ENCODE measurements at places on chromosomes 4 and X.

- no peak for DNase-seq
Measured at GRCh38 chrX:155673338-155673737, 60.6 kb upstream of the TMLHE start.

DNA sequence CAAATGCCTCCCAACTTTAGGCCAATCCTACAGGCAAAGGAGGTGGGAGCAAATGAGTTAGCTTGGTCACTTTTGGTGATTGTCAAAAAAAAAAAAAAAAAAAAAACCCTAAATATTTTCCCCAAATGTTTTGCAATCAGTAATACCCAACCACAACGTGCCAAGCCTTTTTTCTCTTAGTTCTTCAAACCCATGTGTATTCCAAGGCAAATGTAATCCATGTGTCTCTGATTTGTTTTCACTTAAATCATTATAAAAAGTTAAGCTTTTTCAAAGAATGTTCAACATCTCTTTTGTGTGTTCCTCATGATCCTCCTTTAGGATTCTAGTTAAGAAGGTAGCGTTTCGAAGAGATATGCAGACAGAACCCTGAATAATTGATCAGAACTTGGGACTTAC lies 328.4 kb downstream of the PAPSS1 start:
- no peak for DNase-seq

DNA sequence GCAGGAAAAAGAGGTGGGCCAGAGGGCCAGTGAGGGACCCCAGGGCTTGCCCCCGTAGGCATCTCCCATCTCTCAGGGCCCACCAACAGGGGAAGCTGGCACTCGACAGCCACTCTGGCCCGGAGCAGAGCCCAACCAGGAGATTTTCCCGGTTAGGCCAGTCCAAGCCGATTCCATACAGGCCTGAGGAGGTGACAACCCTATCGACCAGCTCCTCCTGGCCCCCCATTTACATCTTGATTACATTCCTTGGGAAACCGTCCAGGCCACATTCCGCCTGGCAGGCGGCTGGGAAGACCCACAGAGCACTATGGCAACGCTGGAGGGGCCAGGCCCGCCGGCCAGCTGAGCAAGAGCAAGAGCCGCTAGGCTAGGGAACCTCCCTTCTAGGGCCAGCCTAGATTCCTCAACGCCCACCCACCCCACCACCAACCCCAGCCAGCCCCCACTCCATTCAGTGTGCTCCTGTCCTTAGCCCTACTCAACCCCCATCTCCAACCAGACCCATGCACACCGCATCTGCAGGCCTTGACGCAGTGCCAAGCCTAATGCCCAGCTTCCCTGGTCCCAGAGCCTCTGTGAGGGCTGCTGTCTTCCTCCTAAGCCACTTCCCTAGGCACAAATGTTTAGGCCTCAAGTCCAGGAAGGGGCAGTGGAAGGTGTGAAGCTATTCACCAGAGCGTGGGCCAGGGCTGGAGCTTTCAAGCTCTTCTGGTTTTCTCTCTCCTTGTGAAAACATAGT lies 161.2 kb downstream of the EFNB1 start:
- no peak for DNase-seq

DNA sequence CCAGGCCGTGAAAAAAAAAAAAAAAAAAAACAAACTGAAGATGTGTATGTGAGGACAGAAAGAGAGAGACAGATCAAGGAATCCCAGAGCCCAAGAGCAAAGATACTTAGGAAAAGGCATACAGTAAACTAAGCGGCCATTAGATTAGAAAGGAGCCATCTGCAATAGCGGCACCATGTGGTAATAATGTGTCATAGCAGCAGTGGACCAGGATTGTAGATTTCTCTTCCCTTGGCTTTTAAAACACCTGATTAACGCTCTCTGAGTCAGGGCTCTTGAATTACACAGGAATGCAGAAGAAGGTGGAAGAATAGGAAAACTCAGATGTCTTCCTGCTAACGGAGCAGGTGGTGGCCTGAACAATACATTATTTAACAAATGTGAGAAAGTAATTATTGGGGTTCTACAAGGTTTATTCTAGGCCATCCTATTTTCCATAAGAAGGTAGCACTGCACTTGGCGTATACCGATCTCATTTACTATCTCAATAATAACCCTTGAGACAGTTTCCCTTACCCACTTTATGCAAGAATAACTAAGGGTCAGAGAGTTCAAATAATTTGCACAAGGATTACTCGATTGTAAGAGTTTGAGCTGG lies 182.7 kb downstream of the KCNIP4 start:
- no peak for DNase-seq

DNA sequence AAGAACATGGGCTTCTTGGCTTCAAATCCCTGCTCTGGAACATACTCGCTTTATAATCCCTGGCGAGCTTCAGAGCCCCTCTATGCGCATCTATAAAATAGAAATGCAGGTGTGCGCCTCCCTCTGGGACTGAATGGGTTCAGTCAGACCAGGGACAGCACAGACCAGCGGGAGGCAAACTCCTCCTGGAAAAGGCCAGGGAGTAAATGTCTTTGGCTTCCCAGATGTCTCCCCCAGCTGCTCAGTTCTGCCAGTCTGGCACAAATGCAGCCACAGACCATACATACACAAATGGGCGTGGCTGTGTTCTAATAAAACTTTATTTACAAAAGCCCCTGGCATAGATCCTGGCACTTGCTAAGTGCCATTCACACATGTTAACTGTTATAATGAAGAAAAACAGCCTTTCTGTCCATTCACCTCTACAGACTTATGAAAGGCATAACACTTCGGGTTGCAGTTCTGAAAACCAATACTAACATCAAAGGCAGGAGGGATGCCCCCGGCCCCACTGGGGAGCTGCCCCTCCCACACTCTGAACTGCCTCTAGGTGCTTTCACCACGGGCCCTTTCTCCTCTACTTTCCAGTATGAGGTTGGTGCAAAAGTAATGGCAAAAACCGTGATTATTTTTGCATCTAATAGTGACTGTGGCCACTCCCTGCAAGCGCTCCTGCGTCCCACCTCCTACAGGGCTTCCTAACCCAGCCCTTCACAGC lies 4.6 kb downstream of the JAKMIP1 start:
- DNase-seq: no peak

GRCh38 chrX:36575670-36576069 lies 432.5 kb upstream of the FAM47C start:
- no peak for DNase-seq

GRCh38 chr4:68271851-68272357 lies 26.4 kb upstream of the TMPRSS11B start:
- peak; percentile 31 for DNase-seq

GRCh38 chrX:18956303-18957032 lies 27.4 kb downstream of the PHKA2 start:
- no peak for DNase-seq

DNA sequence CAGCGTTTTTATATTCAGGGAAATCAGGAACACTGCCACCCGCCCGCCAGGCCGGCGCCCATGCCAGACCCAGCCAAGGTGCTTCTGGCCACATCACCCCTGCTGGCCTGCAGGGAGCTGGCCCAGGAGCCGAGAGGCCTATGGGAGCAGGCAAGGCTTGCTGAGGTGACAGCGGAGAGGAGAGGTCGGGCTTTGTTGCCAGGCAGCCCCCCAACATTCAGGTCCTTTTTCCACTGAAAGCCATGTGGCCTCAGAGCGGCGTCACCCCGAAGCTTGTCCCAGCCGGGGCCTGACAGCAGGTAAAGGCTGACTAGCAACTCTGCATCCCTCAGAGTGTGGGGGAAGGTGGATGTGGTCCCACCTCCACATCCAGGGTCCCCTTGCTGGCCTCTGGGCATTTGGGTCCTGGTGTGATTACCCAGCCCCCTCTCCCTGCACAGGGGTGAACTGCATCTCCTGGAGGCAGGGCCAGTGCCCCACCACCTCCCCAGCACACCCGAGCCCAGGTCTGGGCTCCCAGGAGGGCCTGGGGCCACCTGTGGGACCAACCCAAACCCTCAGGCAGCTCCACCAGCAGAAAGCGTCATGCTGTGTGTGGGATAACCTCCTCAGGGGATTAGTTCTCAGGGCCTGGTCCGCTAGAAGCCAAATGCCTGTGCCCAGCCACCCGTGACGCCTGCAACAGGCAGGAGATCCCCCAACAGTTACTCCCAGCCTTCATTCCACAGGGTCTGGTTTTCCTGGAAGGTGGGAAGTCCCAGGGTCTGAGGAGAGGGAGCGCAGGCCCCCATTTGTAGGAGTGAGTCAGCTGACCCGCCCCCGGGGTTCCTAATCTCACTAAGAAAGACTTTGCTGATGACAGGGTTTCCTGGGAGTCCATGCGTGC lies at the start of gene PDE6B:
Gene PDE6B (plus strand): TSS at position 869 of the 886 bp plus-strand sequence. CDS start 54 bp downstream, outside the sequence.
- no peak for DNase-seq

DNA sequence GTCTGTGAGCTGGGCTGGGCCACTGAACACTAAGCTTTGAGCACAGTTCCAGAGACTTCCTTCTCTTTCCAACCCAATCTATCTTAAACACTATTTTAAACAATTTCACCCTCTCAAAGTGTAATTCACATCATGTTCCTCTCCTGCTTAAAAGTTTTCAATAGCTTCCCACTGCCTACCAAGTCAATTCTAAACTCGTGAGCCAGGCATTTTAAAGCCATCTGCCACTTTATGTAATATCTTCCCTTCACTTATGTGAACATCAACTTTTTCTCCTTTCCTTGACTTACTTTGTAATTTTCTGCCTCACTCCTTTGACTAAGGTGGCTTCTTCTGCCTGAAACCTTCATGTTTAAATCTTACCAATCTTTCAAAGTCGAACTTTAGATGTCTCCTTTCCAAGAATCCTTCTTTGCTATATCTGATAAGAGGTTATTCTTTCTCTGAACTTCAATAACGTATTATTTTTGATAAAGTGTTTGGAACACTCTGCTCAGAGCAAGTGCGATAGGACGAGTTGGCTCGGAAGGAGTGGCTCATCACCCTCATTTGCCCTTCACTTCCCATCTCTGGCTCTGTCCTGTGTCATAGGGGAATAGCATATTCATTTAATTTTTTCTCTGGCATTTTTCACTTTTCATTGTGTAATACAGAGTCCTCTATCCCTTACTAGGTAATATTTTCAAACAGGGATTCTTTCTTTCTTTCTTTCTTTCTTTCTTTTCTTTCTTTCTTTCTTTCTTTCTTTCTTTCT lies 13.0 kb upstream of the SPARCL1 start:
- no peak for DNase-seq

- DNase-seq: no peak
Measured at GRCh38 chr4:86582410-86582809, 11.7 kb upstream of the PTPN13 start.

GRCh38 chr4:108272046-108272445 lies 103.3 kb upstream of the LEF1 start:
- DNase-seq: no peak

- DNase-seq: no peak
Measured at GRCh38 chr4:10730590-10730989, 46.0 kb upstream of the CLNK start.

- peak; percentile 65 for DNase-seq
Measured at GRCh38 chr4:3346146-3346545, 53.3 kb downstream of the RGS12 start.

- no peak for DNase-seq
Measured at GRCh38 chrX:72349190-72349589, 43.5 kb upstream of the CITED1 start.

GRCh38 chr4:180618396-180618795 lies 1624.8 kb upstream of the TENM3 start:
- no peak for DNase-seq

GRCh38 chr4:84691170-84691691 lies 108.3 kb downstream of the CDS1 start:
- DNase-seq: no peak

GRCh38 chrX:134324359-134324758 lies 87.4 kb downstream of the CCDC160 start:
- DNase-seq: no peak

DNA sequence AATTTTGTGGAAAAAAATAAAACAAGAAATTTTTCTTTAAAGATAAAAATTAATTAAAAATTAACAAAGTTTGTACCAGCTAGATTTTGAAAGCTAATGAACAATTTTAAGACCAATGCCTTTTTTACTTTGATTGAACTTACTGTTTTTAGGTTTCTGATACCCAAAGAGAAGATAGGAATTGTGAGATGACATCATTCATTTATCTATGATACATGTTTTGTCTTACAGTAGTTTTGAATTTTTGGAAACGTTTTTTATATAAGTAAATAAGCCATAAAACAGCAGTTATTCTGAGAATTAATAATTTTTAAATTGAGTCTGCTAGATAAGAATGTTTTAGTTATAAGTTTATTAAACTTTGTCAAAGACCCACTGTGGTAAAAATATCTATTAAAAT lies 65.0 kb upstream of the GPR174 start:
- DNase-seq: no peak

DNA sequence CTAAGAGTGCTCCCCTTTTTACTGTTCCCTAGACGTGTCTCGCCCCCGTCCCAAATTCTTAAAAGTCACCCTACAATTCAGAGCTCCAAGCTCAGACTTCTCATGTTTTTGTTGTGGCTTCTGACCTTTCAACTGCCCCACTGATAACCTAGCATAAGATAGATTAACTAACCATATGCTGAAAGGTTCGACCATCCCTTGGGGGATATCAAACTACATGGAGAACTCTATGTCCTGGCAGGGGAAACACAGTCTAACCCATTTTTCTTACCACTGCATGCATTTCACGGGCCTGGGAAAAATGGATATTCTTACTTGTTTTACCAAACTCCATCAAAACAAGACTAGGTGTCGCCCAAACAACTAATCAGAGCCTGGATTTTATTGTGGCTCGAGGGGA lies 236.4 kb upstream of the MID1 start:
- DNase-seq: no peak

GRCh38 chr4:83335701-83336100 lies 1.1 kb upstream of the HPSE start:
- no peak for DNase-seq

DNA sequence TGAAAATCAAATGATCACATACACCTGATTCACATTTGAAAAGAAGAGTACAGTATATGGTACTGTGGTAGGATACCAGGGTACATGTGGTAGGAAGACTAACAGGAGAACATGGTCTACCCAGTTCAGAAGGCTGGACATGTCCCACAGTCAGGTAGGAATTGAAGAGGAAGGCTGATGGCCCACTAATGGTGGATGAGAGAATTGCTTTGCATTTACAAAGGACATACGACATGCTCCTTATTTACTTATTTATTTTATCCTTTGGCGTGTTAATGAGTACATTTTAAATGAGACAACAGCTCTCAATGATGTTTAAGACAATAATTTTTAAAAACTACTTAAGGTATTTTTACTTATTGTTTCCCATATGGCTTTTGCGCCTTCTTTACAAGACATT lies 106.7 kb upstream of the BMP2K start:
- DNase-seq: no peak

Measured in stimulated activated naive CD4-positive, alpha-beta T cell (primary cell).